ENCODE measurements at places on chromosomes 6 and 20. TPM values are rescaled to one million over a fixed set of nuclear protein-coding genes. Genes with fewer than 3 reads are reported as not detected.

Gene MUCL3
- not detected for total RNA-seq

Gene TTK
- not detected for total RNA-seq

Gene POM121L2
- total RNA-seq = not detected

Gene OR2J1
- total RNA-seq = not detected

Gene RPN2
- total RNA-seq = 74.4 TPM

GRCh38 chr6:76441875-76442274 lies 369.4 kb upstream of the IMPG1 start:
- no peaks in the 10 kb centered on the region for H3K27me3 ChIP-seq
- H3K4me3 ChIP-seq = no peak overlapping the region
- no peak overlapping the region for H3K27ac ChIP-seq
- H3K36me3 ChIP-seq = no peaks in the 10 kb centered on the region

- H3K36me3 ChIP-seq = no peaks in the 10 kb centered on the region
- H3K4me3 ChIP-seq = no peak overlapping the region
- H3K4me1 ChIP-seq = no peaks in the 10 kb centered on the region
- no peak overlapping the region for H3K27ac ChIP-seq
- no peak for DNase-seq
- H3K27me3 ChIP-seq = no peaks in the 10 kb centered on the region
Measured at GRCh38 chr6:142195862-142196541, 48.9 kb downstream of the VTA1 start.

DNA sequence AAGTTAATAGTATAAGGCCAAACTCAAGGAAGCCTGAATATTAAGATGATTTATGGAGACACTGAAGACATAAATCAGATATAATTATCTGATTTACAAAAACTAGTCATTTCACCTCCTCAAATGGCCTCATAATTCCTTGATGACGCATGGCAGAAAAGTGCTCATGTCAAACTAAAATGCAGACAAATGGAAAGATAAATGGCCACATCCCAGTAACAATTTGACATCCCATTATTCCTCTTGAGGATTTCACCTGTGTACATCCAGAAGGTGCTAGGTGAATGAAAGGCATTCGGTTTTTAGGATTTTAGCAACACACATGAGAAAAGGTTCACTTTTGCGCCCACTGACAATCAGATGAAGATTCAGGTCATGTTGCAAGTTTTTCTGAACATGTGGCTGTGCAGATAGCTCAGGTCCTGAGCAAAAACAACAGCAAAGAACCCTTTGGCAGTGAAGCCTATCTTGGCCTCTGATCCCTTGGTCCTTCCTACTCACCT lies 24.2 kb downstream of the SGK1 start:
- no peak overlapping the region for H3K27ac ChIP-seq
- no peaks in the 10 kb centered on the region for H3K27me3 ChIP-seq
- no peak overlapping the region for H3K4me3 ChIP-seq
- no peaks in the 10 kb centered on the region for H3K36me3 ChIP-seq

DNA sequence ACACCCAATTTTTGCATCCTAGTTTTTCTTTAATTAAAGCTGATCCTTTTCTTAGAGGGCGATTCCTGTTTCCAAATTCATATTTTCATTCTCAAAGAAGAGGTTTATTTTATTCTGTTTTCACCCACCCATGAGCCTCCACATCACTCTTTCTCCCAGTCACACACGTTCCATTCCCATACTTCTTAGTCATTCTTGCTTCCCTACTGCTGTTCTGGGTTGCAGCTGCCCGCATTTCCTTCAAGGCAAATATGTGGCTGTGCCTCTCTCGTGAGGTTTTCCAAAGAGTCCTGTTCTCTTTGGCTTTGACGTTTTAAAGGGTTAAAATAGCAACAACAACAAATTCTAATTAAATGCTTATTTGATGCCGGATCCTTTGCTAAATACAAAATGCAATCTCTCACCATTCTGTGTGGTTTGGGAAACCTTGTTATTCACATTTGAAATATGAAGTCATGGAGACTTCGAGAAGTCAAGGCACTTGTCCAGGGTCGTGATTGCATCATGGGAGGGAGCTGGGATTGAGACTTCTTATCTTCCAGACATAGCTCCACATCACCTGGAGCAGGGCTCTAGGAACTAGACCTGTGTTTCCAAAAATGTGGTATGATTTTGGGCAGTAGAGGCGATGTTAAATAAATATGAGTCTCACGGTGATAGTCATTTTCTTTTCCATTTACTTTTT lies 126.6 kb downstream of the DOK5 start:
- DNase-seq = no peak
- H3K27ac ChIP-seq = no peak overlapping the region
- no peak overlapping the region for H3K4me3 ChIP-seq
- H3K4me1 ChIP-seq = no peaks in the 10 kb centered on the region
- no peaks in the 10 kb centered on the region for H3K27me3 ChIP-seq

- H3K27me3 ChIP-seq = no peaks in the 10 kb centered on the region
- H3K4me1 ChIP-seq = no peaks in the 10 kb centered on the region
- no peak for DNase-seq
- H3K27ac ChIP-seq = no peak overlapping the region
- H3K36me3 ChIP-seq = no peaks in the 10 kb centered on the region
- no peak overlapping the region for H3K4me3 ChIP-seq
Measured at GRCh38 chr20:52305858-52306257, 114.3 kb upstream of the ZFP64 start.

DNA sequence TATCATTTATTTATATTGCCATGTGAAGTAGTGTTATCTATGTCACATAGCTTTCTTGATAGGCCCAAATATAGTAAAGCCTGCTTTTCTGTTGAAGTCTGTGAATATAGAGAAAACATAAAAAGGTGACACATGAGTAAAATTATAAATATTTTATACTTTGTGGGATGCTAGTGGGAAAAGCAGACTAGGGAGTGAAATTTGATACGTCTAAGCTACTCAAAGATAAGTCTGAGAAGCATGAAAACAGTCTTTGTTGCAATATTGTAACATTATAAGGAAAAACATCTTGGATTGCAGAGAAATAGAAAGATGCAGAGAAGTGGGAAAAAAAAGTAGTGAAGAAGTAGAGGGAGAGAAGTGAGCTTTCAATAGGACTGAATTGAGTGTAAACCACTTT lies 75.4 kb downstream of the ZNF292 start:
- no peak overlapping the region for H3K4me3 ChIP-seq
- no peak overlapping the region for H3K27ac ChIP-seq
- no peaks in the 10 kb centered on the region for H3K27me3 ChIP-seq
- H3K36me3 ChIP-seq = no peaks in the 10 kb centered on the region

DNA sequence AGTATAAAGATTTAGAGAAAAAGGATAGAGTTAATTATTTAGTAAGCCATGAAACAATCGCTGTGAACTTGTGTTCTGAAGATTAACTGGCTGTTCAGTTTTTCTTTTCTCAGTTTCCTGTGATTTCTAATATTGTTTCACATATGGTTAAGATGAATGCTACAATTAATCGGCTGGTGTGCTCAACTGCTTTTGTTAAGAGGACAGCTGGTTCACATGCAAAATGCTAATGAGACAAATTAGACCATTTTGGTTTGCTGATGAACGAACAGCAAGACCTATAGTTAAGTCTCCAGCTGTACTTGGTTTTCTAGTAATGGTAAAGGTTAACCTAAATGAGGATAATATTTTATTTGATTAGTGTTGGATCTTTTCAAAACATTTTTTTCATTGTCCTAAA lies 10.8 kb upstream of the NHSL1 start:
- no peaks in the 10 kb centered on the region for H3K4me1 ChIP-seq
- H3K4me3 ChIP-seq = no peak overlapping the region
- no peaks in the 10 kb centered on the region for H3K27me3 ChIP-seq
- no peak for DNase-seq
- no peak overlapping the region for H3K27ac ChIP-seq

DNA sequence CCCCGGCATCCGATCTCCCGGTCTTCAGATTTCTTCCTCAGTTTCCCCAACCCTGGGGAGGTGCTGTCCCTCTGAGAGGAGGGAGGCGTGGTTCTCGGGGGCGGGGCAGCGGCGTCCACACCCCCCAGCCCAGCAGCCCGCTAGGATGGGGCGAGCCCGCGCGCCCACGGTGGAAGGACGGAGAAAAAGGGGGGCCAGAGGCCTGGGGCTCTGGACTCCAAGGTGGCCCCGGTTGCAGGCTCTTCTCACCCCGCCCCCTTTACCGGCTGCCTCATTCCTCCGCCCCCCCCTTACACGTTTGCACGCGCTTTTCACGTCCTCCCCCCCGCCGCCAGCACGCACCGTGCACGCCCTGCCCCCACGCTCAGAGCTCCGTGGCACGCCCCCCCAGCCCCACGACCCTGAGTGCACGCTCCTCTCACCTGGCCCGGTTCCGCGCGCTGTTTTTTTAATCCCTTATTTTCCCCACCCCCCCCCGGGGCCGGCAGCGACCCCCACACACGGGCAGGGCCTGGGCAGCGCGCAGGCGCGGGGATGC lies 402 bp downstream of the ZBTB12 start:
- no peaks in the 10 kb centered on the region for H3K27me3 ChIP-seq
- no peaks in the 10 kb centered on the region for H3K36me3 ChIP-seq
- H3K4me1 ChIP-seq = peaks cover 13% of the 10 kb centered on the region
- peak overlapping the region; percentile 39 for H3K4me3 ChIP-seq
- DNase-seq = peak; percentile 77
- peak overlapping the region; percentile 91 for H3K27ac ChIP-seq

DNA sequence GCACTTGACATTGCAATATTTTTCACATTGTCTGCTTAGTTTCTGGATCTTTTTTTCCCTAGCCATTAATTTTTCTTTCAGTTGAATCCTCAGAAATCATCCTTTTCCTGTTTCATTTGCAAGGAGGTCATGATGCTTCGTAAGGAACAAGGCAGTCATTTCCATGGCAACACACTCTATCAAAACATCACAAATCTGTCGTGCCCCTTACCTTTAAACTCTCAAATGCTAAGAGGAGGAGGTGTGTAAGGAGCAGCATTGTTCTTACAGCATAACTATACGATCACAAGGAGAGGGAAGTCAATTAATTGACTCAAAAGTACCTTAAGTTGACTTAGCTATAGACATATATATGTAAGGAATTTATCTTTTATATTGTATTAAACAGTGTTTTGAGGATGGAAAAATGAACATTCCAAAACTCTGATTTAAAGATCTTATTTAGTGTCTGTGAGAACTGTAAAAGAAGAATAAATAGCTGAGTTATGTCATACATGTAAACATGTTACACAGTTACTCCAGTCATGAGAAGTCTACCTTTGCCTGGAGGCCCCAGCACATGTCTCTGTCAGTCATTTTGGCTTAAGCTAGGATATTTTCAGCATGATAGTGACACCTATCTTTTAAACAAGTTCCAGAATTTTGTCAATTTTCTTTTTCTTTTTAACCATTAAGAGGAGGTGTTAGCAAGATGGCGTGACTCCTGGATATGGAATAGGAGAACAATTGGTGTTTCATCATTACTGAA lies 41.6 kb downstream of the CDKAL1 start:
- H3K27ac ChIP-seq = peak overlapping the region; percentile 26
- no peaks in the 10 kb centered on the region for H3K27me3 ChIP-seq
- H3K4me1 ChIP-seq = no peaks in the 10 kb centered on the region
- no peaks in the 10 kb centered on the region for H3K36me3 ChIP-seq
- no peak overlapping the region for H3K4me3 ChIP-seq
- no peak for DNase-seq

DNA sequence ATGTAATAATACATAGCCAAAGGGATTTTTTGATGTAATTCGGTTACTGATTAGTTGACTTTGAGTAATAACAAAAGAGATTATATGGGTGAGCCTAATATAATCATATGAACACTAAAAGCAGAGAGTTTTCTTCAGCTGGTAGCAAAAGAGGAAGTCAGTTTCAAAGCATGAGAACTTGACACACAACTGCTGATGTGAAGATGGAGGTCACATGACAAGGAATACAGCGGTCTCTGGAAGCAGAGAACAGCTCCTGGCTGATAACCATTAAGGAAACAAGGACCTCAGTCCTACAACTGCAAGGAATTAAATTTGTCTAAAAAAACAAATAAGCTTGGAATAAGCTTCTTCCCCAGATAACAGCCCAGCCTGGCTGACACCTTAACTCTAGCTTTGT lies 154.5 kb upstream of the PRND start:
- no peak overlapping the region for H3K27ac ChIP-seq
- no peaks in the 10 kb centered on the region for H3K27me3 ChIP-seq
- H3K4me3 ChIP-seq = no peak overlapping the region
- no peaks in the 10 kb centered on the region for H3K4me1 ChIP-seq

DNA sequence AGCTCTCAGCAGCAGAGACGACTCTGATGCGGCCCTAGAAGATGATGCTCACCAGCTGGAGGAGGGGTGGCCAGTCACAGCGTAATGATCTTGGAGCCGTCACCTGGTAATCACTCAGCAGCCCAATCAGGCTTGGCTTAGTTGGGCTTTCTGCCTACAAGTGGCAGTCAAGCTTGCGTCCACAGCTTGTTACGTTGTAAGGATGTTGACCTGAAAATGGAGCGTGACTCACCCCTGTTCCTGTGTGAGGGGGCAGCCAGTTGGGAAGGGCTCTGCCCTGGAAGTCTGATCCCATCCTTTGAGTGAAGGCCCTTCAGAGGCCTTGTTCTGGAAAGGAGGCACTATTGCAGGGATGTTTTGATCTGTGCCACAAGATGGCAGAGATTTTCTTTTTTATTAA lies 49.8 kb downstream of the SPATA2 start:
- no peak overlapping the region for H3K4me3 ChIP-seq
- H3K27ac ChIP-seq = no peak overlapping the region
- no peaks in the 10 kb centered on the region for H3K27me3 ChIP-seq
- H3K4me1 ChIP-seq = no peaks in the 10 kb centered on the region
- no peak for DNase-seq

DNA sequence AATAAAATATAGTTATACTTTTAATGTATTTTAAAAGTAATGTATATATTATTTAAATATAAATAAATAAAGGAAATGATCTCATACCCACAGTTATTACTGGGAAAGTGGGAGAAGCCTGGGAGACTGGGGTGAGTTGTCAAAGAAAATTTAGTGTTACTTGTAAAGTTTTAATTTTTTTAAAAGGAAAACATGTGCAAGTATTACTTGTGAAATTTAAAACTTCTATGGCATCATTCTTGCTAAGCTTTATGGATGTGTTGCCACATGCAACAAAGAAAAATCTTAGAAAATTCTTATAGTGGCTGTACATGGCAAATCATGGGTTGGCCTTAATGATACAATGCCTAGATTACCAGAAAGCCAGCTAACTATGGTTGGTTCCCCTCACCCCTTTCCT lies 194.0 kb upstream of the KCNK16 start:
- no peak overlapping the region for H3K27ac ChIP-seq
- H3K36me3 ChIP-seq = no peaks in the 10 kb centered on the region
- H3K4me3 ChIP-seq = no peak overlapping the region
- H3K4me1 ChIP-seq = no peaks in the 10 kb centered on the region
- no peaks in the 10 kb centered on the region for H3K27me3 ChIP-seq

All from uterus (tissue), 4 donors.